ENCODE measurements at places on chromosomes 5 and 9.

DNA sequence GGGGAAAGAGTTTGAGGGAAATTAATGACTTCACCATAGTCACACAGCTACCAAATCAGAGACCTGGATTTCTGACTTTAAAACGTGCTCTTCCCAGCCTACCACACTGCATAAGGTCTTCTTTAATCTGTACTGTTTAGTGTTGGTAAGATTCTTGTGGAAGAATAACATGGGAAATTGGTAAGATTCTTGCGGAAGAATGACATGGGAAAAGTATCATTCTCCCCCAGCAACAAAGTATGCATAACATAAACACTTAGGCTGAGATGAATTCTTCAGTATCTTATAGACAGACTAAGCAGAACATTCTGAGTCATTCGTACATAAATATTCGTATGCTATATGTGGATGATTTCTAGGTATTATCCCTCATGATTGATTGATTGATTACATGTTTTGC is 170.4 kb downstream of the FOCAD start:
- DNase-seq: no peak

GRCh38 chr9:124256517-124257069 is 1.2 kb upstream of the NEK6 start:
- DNase-seq: no peak

DNA sequence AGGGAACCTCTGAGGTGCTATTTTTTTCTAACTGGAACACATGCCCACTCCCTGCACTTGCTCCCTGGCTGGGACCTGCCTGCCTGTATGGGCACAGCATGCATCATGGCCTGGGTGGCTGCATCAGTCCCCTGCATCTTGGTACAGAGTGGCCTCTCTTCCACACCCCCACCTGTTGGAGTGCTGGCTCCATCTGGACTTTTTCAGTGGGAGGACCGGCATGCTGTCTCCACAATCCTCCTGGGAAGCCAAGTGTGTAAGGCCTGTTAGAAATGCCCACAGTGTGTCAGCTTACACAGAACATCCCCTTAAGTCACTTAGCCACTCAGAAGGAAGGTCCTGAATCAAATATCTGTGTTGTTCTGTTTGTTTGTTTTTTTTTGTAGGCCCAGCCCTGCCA is 102.9 kb downstream of the MARCHF3 start:
- no peak for DNase-seq

- no peak for DNase-seq
Measured at GRCh38 chr9:115847216-115847615, 306.4 kb upstream of the PAPPA start.
